Activated naive CD4-positive, alpha-beta T cell (primary cell): ENCODE measurements at places on chromosomes 2 and 18.

DNA sequence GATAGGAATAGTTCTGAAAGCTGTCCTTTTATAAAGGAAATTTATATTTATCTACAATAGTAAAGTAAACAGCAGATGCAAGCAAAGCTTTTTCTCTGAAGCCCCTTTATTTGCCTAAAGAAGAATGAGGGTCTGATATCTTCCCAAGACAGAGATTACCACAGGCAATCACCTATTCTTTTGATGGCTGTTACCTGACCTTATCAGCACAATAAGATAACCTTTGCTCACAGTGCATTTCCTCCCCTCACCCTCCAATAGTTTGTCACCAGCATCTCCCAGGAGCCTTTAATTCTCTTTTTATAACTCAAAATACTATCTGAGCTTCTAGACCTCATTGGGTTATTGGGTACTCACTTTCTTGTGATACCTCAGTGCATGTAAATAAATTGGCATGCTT, 6.5 kb upstream of the CFAP221 start:
- DNase-seq, result no peak

- DNase-seq, result no peak
Measured at GRCh38 chr2:238702276-238703052, 145.4 kb upstream of the TWIST2 start.

GRCh38 chr2:143347271-143347695, 218.1 kb downstream of the ARHGAP15 start:
- DNase-seq, result no peak

- DNase-seq, result no peak
Measured at GRCh38 chr2:64371727-64372126, 82.2 kb upstream of the LGALSL start.

GRCh38 chr2:128611421-128612320, 293.0 kb upstream of the HS6ST1 start:
- no peak for DNase-seq

- DNase-seq, result no peak
Measured at GRCh38 chr18:48821251-48821590, 129.5 kb downstream of the SMAD7 start.

- DNase-seq, result no peak
Measured at GRCh38 chr2:10500601-10501361, 52.7 kb upstream of the ODC1 start.

DNA sequence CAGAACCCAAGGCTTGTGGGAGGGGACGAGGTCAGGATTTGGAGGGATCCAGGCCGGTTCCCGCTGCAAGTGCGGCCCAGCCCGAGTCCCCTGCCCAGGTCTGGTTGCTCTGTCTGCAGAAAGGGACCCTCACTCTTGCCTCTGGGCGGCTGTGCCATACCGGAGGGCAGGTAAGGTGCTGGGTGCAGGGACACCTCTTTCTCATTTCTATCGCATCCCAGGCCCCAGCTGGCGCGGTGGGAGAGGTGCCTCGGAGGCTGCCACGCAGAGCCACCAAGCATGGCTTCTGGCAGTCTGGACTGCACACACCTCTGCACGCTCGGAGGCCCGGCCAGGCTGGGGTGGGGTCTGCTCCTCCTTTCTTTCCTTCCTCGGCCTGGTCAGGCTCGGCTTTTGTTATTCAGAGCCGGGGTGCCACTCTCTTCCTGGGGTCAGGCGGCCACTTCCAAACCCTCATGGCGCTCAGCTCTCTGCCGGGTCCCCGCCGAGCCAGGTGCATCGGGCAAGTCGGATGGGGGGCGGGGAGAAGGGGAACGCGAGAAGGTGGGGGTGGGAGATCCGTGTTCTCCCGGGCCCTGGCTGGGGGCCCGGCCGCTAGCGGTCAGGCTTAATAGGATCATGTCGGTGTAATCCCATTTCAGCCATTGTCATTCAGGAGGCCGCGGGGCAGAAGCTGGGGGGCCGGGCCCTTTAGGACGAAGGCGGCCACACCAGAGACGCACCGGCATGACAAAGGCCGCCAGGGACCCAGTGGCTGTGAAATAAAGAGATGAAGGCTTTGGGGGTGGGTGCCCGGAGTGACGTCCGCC, 9.0 kb downstream of the GBX2 start:
- DNase-seq, result no peak
